ENCODE measurements at places on chromosomes 1 and 21.

DNA sequence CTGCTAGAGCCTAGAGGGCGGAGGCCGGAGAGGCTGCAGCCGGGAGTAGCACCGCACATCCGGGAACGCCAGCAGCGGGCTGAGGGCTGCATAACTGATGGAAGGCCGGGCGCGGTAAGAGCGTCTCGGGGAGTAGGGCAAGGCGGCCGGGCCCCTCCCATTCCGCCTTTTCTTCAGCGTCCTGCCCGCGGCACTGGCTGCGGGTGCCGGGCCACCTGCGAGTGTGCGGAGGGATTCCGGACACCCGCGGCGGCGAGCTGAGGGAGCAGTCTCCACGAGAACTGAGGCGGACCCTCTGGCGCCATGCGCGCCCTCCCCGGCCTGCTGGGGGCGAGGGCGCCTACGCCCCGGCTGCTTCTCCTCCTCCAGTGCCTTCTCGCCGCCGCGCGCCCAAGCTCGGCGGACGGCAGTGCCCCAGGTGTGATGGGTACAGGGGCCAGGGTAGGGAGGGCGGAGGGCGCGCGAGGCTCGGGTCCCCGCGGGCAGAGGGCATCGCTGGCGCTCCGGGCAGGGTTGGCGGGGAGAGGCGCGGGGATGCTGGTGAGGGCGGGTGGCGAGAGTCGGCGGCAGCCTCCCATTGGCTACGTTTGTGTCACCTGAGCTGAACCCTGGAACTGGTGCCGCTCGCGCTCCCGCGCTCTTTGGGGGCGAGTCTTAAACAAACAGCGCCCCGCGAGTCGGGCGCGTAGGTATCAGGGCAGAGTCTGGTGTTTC lies 334.4 kb downstream of the SRGAP2C start:
- DNase-seq: peak; percentile 83
- peak overlapping the region; percentile 67 for H3K27ac ChIP-seq
- H3K36me3 ChIP-seq: no peaks in the 10 kb centered on the region
- H3K4me1 ChIP-seq: peaks cover 20% of the 10 kb centered on the region
- peaks cover 3% of the 10 kb centered on the region for H3K27me3 ChIP-seq
- peak overlapping the region; percentile 56 for H3K4me3 ChIP-seq

- no peaks in the 10 kb centered on the region for H3K4me1 ChIP-seq
- H3K27me3 ChIP-seq: no peaks in the 10 kb centered on the region
- DNase-seq: no peak
- H3K36me3 ChIP-seq: no peaks in the 10 kb centered on the region
Measured at GRCh38 chr1:185368313-185368855, 51.3 kb upstream of the IVNS1ABP start.

DNA sequence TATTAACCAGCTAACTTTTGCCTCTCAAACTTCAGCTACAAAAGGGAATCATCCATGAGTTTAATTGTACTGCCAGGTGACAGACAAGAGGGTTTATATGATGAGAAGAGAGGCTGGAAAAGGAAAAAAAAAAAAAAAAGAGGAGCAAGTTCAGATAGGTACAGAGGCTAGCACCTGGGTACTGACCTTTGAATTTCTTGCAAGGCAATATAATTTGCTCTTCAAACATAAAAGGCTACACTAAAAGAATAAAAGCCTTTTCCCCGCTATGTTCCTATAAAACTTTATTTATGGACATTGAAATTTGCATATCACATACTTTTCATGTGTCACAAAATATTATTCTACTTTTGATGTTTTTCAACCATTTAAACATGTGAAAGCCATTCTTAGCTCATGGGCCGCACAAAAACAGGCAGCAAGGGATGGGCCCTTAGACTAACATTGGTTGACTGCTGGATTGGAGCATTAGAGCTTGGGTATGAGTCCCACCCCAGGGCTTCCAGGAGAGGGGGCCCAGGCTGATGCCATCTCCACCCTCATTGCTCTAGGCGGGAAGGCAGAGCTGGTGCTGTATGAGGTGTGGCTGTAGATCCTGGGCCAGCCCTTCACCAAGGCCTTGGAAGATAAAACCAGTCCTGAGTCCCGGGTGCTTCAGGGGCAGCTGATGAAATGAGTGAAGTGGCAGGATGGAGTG lies 44.3 kb downstream of the ATP1B1 start:
- no peaks in the 10 kb centered on the region for H3K36me3 ChIP-seq
- no peaks in the 10 kb centered on the region for H3K4me1 ChIP-seq
- H3K27me3 ChIP-seq: no peaks in the 10 kb centered on the region
- H3K4me3 ChIP-seq: no peak overlapping the region
- no peak overlapping the region for H3K27ac ChIP-seq
- no peak for DNase-seq

DNA sequence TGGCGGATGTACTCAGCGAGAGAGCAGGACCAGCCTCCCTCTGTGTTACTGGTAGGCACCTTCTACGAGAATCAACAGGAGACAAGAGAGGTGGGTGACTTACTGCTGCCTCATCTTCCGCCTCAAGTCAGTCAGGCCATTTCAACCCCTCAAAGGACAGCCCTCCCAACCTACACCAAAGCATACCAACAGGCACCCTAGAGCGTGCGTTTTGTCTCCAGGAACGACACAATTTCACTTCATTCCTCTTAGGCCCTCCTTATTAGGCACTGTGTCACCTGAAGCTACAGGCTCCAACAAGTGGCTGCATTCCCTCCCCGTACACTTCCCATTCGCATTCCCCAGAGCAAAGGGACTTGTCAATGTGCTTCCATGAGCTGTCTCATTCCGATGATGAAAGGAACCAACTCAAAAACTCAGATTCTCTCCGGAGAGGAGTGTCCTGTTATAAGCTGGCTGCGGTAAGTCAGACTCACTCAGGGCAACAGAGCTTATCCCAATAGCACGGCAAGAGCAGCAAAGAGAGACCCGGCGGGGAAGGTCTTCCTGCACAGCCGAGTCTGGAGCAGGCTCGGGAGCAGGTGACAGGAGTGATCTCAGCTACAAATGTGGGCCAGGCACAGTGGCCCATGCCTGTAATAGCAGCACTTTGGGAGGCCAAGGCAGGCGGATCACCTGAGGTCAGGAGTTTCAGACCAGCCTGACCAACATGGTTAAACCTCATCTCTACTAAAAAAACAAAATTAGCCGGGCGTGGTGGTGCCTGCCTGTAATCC lies 120.6 kb upstream of the IFFO2 start:
- peaks cover 92% of the 10 kb centered on the region for H3K36me3 ChIP-seq
- H3K27me3 ChIP-seq: no peaks in the 10 kb centered on the region
- peaks cover 3% of the 10 kb centered on the region for H3K4me1 ChIP-seq
- no peak for DNase-seq

DNA sequence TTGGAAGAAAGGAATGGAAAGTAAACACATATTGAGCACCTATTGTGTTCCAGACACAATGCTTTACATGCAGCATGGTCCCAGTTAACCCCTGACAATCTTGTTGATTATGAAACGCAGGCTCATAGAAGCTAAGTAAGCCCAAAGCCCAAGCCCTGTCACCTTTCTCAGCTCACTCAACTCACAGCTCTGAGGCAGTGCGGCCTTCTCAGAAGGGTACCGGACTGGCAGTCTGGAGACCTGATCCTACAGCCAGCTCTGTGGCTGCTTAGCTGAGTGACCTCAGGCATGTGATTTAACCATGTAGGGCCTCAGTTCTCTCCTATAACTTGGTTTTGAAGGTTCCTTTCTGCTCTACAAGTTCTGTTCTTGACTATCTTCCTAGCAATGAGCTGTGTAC lies 464 bp upstream of the RNASEL start:
- H3K36me3 ChIP-seq: no peaks in the 10 kb centered on the region
- DNase-seq: no peak
- H3K27me3 ChIP-seq: no peaks in the 10 kb centered on the region
- peaks cover 6% of the 10 kb centered on the region for H3K4me1 ChIP-seq
- peak overlapping the region; percentile 94 for H3K27ac ChIP-seq
- no peak overlapping the region for H3K4me3 ChIP-seq

DNA sequence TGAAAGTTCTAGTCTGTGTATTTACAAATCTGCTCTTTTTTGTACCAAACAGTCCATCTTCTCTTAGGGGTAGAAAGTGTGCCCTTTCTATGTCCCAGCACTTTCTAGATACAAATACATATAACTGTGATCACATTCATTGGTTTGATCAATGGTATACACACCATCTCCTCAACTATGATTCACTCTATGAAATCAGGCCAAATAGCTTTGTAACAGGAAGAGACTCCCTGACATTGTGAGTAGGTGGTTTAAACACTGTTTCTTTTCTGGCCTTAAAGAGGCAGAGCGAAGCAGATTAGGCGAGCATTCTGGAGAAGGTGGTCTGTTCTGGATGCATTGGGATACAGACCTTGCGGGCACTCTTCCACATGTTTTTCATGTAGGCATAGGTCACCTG lies 39.3 kb upstream of the EXOSC10 start:
- peaks cover 49% of the 10 kb centered on the region for H3K36me3 ChIP-seq
- H3K27ac ChIP-seq: no peak overlapping the region
- DNase-seq: no peak
- no peaks in the 10 kb centered on the region for H3K4me1 ChIP-seq
- H3K27me3 ChIP-seq: no peaks in the 10 kb centered on the region
- H3K4me3 ChIP-seq: no peak overlapping the region

- H3K27ac ChIP-seq: no peak overlapping the region
- no peaks in the 10 kb centered on the region for H3K27me3 ChIP-seq
- H3K36me3 ChIP-seq: peaks cover 29% of the 10 kb centered on the region
- DNase-seq: no peak
- no peak overlapping the region for H3K4me3 ChIP-seq
- peaks cover 9% of the 10 kb centered on the region for H3K4me1 ChIP-seq
Measured at GRCh38 chr1:150808846-150809245, 786 bp upstream of the CTSK start.

DNA sequence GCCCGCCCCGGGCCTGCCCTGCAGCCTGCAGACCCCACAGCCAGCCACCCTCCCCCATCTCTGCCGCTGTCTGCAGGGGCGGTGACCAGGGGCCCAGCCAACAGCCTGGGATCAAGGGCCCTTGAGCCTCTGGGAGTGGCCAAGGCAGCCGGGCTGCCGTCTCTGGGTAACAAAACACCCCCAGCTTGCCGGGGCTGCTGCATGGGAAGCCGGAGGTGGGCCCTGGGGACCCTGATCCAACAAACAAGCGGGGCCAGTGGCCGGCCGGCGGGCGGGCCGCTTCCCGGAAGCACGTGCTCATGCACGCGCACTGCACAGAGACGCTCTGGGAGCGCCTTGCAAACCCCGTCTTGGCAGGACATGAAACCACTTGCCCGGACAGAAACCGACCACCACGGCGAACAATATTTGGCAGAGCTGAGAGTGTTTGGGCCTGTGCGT lies 13.2 kb downstream of the MEGF6 start:
- H3K27me3 ChIP-seq: no peaks in the 10 kb centered on the region
- H3K36me3 ChIP-seq: no peaks in the 10 kb centered on the region
- peak overlapping the region; percentile 87 for H3K27ac ChIP-seq
- peaks cover 17% of the 10 kb centered on the region for H3K4me1 ChIP-seq
- peak; percentile 37 for DNase-seq
- H3K4me3 ChIP-seq: no peak overlapping the region

GRCh38 chr1:67733681-67734322 lies 48.8 kb downstream of the GADD45A start:
- DNase-seq: peak; percentile 78
- H3K36me3 ChIP-seq: no peaks in the 10 kb centered on the region
- H3K4me1 ChIP-seq: peaks cover 55% of the 10 kb centered on the region
- peak overlapping the region; percentile 97 for H3K27ac ChIP-seq

- peaks cover 13% of the 10 kb centered on the region for H3K4me1 ChIP-seq
- H3K27me3 ChIP-seq: no peaks in the 10 kb centered on the region
- no peak overlapping the region for H3K27ac ChIP-seq
Measured at GRCh38 chr1:226119169-226119568, 56.7 kb downstream of the H3-3A start.

DNA sequence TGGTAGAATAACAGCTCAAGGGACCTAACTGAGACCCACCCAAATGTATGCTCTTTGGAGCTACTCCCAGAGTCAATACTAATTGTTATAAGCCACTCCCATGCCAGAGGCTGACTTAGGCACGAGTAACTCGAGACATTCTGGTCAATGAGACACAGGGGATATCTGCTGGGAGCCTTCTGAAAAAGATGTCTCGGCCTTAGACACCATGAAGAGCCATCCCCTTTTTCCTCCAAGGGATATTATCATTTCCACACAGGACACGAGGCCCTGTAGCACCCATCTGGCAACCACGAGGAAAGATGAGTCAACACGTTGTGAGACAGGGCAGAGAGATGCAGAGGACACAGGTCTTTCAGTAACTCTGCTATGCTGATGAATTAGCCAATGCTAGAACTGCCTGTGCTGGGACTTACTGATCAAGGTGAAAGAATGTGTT lies 30.7 kb downstream of the ITPKB start:
- no peak for DNase-seq
- H3K4me1 ChIP-seq: peaks cover 56% of the 10 kb centered on the region
- no peak overlapping the region for H3K27ac ChIP-seq
- H3K36me3 ChIP-seq: peaks cover 27% of the 10 kb centered on the region
- no peak overlapping the region for H3K4me3 ChIP-seq

- H3K4me3 ChIP-seq: no peak overlapping the region
- peaks cover 6% of the 10 kb centered on the region for H3K27me3 ChIP-seq
- peaks cover 7% of the 10 kb centered on the region for H3K4me1 ChIP-seq
- DNase-seq: no peak
- no peaks in the 10 kb centered on the region for H3K36me3 ChIP-seq
- H3K27ac ChIP-seq: peak overlapping the region; percentile 55
Measured at GRCh38 chr1:201383647-201384405, 6.3 kb upstream of the TNNT2 start.

- no peak for DNase-seq
- no peaks in the 10 kb centered on the region for H3K36me3 ChIP-seq
- no peaks in the 10 kb centered on the region for H3K4me1 ChIP-seq
- peak overlapping the region; percentile 31 for H3K27ac ChIP-seq
- H3K27me3 ChIP-seq: peaks cover 36% of the 10 kb centered on the region
Measured at GRCh38 chr21:25639551-25640201, 618 bp downstream of the JAM2 start.

- H3K27me3 ChIP-seq: no peaks in the 10 kb centered on the region
- H3K4me1 ChIP-seq: no peaks in the 10 kb centered on the region
- no peak for DNase-seq
- H3K4me3 ChIP-seq: no peak overlapping the region
Measured at GRCh38 chr1:175163702-175164101, 28.9 kb downstream of the KIAA0040 start.

DNA sequence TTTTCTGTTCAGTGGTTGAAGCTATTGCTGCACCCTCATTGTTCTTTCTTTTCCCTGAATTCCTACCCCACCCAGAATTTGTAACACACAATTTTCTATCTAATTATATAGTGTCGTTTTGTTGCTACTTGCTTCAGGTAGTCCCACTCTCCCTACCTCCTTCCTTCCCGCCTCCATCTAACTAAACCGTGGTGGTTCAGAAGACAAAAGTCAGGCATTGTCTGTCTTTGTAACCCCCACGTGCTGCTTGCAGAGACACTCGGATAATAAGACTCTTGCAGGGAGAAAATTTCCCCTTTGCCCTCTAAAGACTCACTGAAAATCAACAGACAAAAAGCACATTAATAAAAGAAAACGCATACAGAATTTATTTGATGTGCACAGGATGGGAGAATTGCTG lies 46.2 kb upstream of the BTG3 start:
- no peak for DNase-seq
- no peaks in the 10 kb centered on the region for H3K27me3 ChIP-seq
- H3K4me3 ChIP-seq: no peak overlapping the region

DNA sequence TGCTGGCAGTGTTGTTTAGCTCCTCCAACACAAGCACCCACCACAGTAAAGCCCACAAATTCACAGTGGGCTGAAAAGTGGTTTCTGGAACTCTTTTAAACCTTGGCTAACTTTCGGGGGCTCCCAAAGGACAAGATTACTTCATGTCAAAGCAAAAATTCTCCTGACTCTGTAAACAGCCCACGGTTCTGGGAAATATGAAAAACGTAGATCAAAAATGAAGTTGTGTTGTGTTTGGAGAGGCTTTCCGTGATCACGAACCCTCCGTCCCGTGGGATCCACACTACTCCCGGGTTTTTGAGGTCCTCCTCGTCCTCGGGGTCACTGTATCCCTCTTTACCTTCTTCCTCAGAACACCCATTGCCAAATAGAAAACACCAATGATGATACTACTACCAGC lies 159.0 kb upstream of the RUNX1 start:
- H3K4me3 ChIP-seq: no peak overlapping the region
- H3K27ac ChIP-seq: no peak overlapping the region
- no peak for DNase-seq
- H3K4me1 ChIP-seq: peaks cover 15% of the 10 kb centered on the region
